ENCODE measurements at places on chromosomes 4 and X.

- peak; percentile 85 for DNase-seq
Observed at GRCh38 chr4:86043755-86044592, 315.9 kb downstream of the MAPK10 start.

- no peak for DNase-seq
Observed at GRCh38 chr4:106450249-106450648, 81.7 kb upstream of the GIMD1 start.

DNA sequence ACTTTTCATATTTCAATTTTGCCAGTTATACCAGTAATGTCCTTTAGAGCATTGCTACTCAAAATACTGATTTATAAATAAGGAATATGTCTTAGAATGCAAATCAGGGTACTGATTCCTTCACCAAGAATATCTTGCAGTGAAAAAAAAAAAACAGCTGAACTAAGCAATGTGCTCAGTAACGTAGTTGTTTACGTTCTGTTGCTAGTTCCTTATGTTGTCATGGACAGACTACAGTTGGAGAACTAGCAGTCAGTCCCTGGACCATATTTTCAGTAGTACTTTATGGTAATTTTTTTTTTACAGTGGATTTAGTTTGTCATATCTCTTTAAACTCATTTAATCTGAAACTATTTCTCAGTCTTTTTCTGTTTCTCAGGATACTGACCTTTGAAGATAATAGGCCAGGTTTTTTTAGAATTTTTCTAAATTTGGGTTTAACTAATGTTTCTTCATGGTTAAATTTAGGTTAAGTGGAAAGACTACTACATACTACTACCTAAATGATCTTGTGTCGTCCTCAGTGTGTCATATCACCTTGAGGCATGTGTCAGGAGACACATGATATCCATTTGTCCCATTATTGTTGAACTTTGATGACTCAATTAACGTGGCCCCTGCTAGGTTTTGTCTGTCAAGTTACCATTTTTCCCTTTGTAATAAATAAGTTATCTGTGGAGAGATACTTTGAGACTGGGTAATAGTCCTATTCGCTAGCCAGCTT, 21.0 kb downstream of the SMARCAD1 start:
- no peak for DNase-seq

GRCh38 chr4:8331575-8331955, 62.0 kb downstream of the HTRA3 start:
- DNase-seq = no peak

- no peak for DNase-seq
Observed at GRCh38 chrX:124348885-124349453, 2.6 kb downstream of the SH2D1A start.

DNA sequence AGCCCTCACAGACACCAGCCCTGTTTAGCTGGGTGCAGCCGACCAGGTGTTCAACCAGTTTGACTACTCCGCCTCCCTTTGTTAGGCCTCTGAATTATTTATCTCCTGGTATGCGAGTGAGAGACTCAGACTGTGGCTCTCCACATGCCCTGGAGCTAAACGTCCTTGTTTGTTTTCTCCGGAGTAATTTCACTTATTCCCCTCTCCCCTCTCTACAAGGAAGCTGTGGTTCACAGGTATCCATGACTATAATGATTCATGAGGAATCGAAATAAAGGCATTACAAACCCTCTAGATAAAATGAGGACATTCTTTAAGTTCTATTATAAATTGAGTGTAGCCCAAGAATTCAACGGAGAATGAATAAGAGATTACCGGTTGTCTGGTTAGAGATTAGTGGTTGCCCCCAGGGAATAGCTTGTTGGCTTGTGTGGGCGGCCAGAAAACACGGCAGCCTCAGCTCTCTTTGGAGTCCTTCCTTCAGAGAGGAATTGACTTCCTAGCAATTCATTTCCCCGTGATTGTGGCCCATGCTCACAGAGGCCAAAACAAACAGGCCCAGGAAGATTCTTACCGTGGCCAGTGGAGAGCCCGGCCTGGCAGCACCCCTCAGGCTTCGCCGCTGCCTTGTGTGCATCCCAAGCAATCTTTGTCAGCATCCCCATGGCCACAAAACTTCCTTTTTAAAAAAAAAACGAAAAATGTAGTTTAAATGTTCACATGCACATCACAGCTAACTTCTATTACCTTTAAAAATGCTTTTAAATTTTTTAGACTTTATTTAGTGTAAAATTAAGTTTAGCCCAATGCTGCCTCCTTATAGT, 60.2 kb upstream of the CBR4 start:
- DNase-seq = no peak

DNA sequence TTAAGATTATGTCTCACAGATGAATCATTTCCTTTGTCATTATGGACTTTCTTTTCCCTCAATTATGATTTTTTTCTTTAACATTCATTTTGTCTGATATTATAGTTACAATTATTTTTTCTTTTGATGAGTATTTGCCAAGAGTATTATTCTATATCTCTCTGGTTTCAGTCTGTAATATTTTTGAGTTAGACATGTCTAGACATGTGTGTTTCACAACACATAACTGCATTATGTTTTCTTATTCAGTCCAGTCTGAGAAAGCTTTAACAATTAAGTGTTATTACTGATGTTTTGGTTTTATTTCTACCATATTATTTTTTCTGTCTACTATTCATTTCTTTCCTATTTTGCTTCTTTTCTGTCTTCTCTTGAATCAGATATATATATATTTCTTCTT, 108.3 kb upstream of the MID1IP1 start:
- DNase-seq = no peak

GRCh38 chr4:26748811-26749210, 111.8 kb upstream of the STIM2 start:
- peak; percentile 5 for DNase-seq

- DNase-seq = no peak
Observed at GRCh38 chr4:2832981-2833670, 10.5 kb upstream of the ADD1 start.

Measured in NAMALWA (cell line).